ENCODE measurements at places on chromosomes 5 and 9. TPM values are rescaled to one million over a fixed set of nuclear protein-coding genes. Genes with fewer than 3 reads are reported as not detected.

GRCh38 chr5:95070453-95070852 is 214.4 kb downstream of the MCTP1 start:
- no peak for DNase-seq

GRCh38 chr5:34728236-34728635 is 72.1 kb downstream of the RAI14 start:
- DNase-seq = no peak

DNA sequence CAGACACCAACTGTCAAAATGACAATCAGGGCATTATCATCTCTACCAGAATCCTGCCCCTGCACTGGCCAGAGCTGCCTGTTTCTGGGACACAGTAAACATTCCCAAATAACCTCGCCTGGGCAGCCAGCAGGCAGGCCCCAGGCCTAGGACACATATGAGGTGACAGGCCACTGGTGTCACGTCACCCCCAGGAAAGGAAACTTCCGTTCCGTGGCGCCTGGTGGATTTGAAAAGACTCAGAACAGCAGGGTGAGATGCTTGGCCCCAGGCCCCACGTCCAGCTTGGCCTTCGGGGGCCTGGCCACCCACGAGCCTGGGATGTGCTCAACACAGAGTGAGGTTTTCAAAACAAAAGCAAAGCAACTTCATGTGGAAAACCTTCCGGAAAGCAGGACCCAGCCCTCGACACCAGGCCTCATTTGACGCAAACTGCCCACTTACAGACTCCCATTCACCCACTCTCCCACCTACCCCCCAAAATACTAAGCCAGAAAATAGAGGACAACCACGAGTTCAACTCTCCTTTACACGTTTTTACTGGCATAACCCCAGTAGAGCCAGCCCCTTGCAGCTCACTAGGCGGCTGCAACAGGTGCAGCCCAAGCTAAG is 1.2 kb downstream of the SEMA4D start:
- no peak for DNase-seq

DNA sequence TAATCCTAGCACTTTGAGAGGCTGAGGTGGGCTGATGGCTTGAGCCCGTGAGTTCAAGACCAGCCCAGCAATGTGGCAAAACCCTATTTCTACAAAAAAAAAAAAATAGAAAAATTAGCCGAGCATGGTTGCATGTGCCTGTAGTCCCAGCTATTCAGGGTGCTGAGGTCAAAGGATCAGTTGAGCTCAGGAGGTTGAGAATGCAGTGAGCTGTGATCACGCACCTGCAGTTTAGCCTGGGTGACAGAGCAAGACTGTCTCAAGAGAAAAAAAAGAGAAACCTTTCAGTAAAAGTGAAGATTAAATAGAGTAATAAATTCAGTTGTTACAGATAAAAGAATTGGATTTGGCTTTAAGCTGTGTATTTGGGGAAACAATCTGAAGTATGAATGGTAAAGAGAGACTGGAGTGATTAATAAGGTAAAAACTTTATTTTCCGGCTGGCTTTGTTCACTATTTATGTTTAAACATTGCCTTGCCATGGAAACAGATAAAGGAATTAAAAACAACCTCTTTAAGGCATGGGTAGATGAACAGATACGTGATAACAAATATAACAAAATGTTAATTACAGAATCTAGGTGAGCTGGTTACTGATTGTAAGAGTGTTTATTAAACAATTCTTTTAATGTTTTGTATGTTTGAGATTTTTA is 56.0 kb upstream of the PCAT7 start:
- no peak for DNase-seq

- DNase-seq = peak; percentile 87
These were observed at the start of gene SLC36A1 for GRCh38 chr5:151447174-151448037. Gene SLC36A1, plus strand, starts transcription at chr5:151447603. Its CDS starts 11,190 bp downstream, at chr5:151458793.

GRCh38 chr9:12956805-12957204 is 182.0 kb downstream of the LURAP1L start:
- no peak for DNase-seq

GRCh38 chr5:142466195-142466971 is 141.6 kb upstream of the SPRY4 start:
- DNase-seq = no peak

- DNase-seq = no peak
These were observed 5.4 kb upstream of the DOCK8 start for GRCh38 chr9:209143-209758.

DNA sequence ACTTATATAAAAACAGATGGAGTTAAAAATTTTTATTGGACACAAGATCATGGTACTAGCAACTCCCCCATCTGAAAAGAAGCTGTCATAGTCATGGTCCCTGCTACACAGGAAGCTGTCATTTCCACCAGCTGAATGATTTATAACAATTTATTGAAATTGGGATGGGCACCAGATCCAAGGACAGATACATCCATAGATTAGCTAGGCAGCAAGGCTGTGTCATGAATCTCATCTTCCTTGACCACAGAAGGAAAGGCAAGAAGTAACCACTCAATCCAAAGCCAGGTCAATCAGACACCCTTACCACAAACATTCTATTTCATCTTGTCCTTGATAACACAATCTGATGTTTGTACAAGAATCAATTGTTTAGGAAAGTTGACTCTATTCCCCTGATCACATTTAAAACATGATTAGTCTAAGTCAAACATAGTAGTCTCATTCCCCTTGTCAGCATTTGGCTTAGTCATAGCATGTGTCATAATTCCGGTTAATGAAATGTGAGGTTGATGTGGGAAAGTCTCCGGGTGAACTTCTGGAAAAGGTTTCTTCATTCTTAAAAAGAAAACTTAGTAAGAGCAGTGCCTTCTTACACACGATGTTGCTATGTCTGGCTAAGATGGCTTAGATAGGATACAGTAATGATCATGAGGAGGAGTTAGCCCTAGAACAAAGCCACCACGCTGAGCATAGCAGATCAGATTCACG is 462.6 kb upstream of the PAPPA start:
- no peak for DNase-seq

DNA sequence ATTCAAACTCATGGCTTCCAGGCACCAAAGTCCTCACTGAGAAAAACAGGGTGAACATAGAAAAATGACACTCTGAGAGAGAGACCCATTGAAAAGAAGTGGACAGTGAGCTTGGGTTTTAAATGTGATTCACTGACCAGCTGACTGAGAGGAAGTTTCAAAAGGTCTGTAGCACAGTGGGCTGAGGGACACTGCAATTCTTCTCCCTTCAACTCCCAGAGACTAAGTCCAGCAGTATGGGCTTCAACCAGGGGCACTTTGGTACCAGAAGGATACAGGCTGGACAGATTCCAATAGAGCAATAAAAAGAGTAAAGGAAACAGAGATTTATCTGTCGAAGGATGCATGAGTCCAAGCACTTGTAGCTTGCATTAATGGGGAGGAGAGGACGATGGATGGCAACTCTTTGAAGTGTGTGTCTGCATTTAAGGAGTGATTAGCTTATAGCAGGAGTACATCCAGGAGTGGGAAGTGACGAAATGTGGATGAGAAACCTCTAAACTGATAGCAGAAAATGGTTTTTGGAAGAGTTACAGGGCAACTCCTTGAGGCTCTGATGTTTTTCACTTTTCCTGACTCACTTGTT is 117.0 kb upstream of the ANKRD55 start:
- no peak for DNase-seq

DNA sequence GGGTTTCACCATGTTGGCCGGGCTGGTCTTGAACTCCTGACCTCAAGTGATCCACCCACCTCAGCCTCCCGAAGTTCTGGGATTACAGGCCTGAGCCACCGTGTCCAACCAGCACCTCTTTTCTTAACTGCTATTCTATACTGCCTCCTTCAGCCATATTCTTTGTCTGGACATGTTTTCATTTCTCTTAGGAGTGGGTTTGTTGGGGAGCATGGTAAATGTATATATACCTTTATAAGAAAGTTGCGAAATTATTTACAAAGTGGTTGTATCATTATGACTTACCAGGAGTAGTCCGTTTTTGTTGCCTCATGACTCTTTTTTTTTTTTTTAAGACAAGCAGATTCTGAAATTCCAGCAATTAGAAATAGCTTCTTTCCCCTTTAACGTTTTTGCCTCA is 38.7 kb downstream of the CDC42SE2 start:
- no peak for DNase-seq

GRCh38 chr9:34428325-34428958 is 29.9 kb downstream of the FAM219A start:
- no peak for DNase-seq

DNA sequence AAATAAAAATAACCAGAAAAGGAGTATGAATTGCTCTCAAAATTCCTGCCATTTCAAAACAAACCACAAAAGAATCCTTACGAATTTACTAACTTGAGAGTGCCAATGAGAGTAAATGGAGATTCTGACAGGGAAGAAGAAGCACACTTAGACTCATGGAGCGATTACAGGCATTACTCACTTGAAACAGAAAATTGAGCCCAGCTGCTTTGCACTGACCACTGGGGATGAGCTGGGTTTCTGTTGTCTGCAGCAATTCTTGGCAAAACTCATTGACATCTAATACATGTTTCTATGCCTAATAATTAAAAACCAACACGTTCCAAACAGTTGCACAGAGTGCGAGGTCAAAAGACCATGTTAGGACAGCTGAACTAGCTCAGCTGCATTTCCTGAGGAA is 731.6 kb downstream of the DNAH5 start:
- no peak for DNase-seq

DNA sequence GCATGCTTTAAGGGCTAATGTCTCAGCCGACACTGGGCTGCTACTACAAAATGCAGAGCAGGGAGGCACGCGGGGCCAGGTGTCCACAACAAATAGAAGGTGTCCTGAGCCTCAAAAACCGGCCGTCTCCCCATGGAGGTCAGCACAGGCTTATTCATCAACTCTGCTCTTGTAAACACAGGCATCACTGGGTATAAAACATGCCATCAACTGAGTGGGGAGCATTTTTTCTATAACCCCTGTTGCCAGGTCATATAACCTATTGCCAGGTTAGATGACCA is 271.6 kb downstream of the AUH start:
- no peak for DNase-seq

DNA sequence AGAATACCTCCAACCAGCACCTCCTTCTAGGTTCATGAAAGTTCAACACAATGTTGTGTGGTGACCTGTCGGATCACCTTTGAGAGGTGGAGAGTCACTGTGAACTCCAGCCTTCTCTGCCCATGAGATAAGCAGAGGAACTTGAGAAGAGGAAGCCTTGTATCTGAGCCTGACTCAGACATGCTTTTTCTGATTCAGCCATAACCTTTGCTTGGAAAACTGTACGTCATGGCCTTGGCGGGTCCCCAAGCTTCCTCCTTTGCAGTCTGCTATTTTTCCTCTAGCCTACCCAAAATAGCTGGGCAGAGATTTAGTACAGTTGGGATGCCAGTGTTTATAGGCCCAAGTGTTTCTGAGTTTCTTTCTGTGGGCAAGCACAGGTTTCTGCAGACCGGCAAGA is 274.7 kb downstream of the CETN3 start:
- no peak for DNase-seq

- no peak for DNase-seq
These were observed 282.6 kb downstream of the IRX1 start for GRCh38 chr5:3878267-3878666.

DNA sequence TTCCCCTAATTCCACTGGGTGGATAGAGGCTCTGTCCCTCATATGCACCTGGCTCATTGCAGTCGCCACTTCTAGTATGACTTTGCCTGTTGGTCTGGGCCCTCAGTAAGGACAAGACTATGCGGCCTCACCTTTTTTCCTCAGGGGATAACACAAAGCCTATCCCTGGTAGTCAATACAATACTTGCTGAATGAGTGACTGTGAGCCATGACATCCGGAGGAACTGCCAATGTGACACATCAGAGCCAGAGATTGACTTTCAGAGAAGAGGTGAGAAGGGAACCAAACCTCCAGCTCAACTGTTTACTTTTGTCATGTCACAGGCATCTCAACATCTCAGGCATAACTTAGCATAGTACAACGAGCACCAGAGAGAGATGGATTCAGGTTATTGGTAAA is 371.3 kb downstream of the DMRT2 start:
- no peak for DNase-seq

DNA sequence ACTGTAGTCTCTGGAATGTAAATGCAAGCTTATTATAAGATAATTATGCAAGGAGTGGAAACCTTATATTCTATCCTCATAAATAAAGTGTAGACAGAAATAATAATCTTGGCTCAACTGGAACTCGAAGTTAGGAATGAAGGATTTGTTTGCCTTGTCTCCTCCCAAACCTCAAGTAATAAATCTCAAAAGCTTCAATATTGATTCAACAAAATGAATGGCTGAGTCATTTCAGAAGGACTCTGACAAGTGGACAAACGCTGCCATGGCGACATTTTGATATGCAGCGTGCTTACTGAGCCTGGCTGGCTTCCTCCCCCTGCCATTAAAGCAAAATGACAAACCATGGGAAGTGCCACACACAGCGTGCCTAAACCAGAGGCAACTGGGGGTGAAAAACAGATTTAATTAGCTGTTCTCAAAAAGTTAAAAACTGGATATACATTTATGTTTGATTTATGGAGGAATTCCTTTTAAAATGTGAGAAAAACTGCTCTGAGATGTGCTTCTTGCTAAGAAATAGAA is 10.5 kb upstream of the ADGRV1 start:
- DNase-seq = no peak

Gene PCDHAC2
- polyA plus RNA-seq = not detected

Gene SNCAIP
- polyA plus RNA-seq = not detected

Gene PCDHA9
- polyA plus RNA-seq = not detected

Gene LMX1B
- polyA plus RNA-seq = not detected

Gene CCDC69
- 83.0 TPM for polyA plus RNA-seq

Gene SLC34A3
- not detected for polyA plus RNA-seq

Gene PCDHGA6
- not detected for polyA plus RNA-seq

Gene STC2
- not detected for polyA plus RNA-seq

Gene CTSL
- polyA plus RNA-seq = 14.8 TPM

Gene DAB2
- not detected for polyA plus RNA-seq

Gene HIGD2A
- polyA plus RNA-seq = 224 TPM

Gene SV2C
- polyA plus RNA-seq = 0.02 TPM

Gene NTRK2
- not detected for polyA plus RNA-seq
